IPS-NIHi11 (cell line): ENCODE measurements at places on chromosomes 12 and 14.

DNA sequence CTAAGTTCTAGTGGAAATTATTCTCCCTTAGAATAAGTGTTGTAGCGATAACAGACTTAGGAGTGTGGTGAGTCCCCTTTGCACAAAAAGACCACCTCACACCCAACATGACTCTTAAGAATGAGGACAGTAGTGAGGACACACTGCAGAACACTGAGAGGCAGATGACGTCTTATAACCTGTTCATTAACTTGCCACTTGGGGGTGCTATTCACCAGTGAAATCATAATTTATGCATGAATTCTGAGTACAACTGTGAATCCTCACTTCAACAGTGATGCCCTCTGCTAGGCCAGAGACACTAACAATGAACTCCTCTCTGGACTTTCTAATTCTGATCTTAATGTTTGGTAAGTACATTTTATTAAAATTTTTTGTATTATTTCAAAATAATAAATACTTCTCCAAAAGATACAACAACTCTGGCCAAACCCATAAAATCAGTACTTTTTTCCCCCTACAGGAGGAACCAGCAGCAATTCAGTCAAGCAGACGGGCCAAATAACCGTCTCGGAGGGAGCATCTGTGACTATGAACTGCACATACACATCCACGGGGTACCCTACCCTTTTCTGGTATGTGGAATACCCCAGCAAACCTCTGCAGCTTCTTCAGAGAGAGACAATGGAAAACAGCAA is 274.7 kb downstream of the DAD1 start:
- peak; percentile 66 for DNase-seq

DNA sequence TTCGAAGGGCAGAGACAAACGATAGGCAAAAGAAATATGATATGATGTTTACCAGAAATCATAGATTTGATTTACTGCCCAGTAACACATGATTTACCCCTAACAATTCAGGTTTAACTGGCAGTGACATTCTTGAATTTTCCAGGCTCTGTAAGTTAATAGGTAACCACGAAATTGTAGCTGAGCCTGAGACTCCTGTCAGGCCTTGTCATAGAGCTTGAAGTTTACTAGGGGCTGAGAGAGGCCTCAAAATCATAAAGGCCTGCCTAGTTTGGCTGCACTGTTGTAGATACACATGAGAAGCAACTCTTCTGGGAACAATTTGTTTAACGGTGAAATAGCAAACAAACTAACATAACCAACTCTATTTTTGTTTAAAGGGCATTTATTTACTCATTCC is 3.3 kb downstream of the ERP27 start:
- DNase-seq = no peak

DNA sequence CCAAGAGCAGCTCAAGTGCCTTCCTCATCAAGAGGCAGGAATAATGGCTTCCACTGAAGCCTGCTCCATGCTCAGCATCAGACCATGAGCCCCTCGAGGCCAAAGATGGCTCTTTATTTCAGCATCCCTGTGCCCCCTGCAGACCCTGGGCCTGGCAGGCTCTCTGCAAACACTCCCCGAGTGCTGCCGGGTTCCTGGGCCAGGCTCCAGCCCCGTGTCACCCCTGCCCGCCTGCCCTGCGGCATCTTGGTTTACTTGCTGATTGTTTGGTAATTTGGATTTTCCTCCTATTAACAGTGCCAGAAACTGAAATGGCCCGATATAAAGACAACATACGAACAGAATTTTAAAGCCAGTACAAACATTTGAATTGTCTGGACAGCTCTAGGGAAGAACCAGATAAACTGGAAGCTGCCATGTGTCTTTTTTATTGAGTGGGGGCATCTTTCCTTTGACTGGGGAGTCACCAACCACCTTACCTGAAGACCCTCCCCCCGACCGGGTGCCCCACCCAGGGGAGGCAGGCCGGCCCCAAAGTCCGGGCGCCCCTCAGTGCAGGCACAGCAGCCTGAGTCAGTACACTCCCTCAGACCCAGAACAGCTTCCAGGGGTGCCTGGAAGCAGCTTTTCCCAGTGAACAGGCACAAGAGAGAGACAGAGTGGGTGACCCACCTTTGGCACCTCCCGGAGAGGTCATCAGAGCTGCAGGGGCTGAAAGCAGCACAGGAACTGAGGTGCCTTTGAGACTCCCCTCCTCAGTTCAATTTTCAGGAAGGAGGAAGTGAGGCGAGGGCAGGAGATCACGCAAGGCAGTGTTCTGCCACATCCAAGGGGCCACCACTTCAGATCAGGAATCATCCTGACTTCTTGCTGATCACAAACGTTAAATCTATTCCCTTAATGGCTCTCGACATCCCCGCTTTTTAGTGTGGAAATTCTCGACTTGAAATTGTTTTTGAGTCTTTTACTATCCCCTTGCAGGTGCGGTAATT is 30.6 kb downstream of the ITPK1 start:
- no peak for DNase-seq

GRCh38 chr14:55048900-55049436 is 2.5 kb upstream of the MAPK1IP1L start:
- no peak for DNase-seq

DNA sequence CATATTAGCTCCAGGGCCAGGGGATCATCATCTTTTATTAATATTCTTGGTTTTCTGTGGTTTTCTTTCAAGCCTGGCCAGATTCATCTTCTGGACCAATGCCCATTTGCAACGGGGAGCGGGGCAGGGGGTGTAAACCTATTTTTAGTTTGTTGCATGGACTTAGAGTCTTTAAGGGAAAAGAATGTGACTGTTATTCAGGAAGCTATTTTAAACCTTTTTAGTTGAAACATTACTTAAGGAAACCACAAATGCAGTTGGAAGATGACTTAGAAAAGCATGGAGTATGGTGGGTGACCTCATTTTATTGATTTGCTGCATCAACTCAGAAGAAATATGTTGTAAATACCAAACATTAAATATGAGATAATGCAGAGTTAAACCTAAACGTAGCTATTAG is 368.4 kb upstream of the E2F7 start:
- no peak for DNase-seq

- no peak for DNase-seq
These were observed 1.0 kb upstream of the BDKRB2 start for GRCh38 chr14:96203635-96204034.

GRCh38 chr12:27424631-27425230 is 21.8 kb upstream of the SMCO2 start:
- peak; percentile 65 for DNase-seq
